Brain (organoid and tissue), 16 donors: ENCODE measurements at places on chromosomes 16 and 17. TPM values are rescaled to one million over a fixed set of nuclear protein-coding genes. Genes with fewer than 3 reads are reported as not detected.

Gene TBC1D3K
- not detected for polyA plus RNA-seq

- DNase-seq, result no peak
These were observed 20.8 kb upstream of the NXPH3 start for GRCh38 chr17:49554694-49555494.

DNA sequence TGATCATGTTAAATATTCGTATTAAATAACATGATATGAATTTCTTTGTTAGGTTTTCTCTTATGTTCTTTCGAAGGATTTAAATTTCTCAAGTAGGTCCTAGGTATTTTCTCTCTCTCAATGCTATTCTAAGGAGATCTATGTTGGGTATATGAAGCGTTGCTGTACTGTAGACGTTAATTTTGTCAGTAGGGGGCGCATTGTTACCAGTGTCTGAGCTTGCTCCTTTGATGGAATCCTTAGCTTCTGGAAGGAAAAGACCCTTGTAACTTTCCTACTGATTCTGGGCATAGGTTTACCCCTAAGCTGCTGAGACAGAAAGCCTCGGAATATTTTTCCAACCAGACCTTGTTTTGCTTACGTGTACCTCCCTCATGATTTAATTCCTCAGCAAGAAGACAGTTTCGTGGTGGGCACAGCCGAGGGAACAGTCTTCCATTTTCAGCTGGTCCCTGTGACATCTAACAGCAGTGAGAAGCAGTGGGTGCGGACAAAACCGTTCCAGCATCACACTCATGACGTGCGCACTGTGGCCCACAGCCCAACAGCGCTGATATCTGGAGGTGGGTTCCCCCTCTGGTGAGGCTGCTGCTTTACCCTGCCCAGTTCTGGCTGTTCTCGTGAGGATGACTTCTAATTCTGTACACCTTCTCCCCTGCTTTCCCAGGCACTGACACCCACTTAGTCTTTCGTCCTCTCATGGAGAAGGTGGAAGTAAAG, 17.9 kb downstream of the UTP4 start:
- peak; percentile 90 for DNase-seq

- no peak for DNase-seq
These were observed 81.4 kb downstream of the ABCC6 start for GRCh38 chr16:16141784-16142396.

DNA sequence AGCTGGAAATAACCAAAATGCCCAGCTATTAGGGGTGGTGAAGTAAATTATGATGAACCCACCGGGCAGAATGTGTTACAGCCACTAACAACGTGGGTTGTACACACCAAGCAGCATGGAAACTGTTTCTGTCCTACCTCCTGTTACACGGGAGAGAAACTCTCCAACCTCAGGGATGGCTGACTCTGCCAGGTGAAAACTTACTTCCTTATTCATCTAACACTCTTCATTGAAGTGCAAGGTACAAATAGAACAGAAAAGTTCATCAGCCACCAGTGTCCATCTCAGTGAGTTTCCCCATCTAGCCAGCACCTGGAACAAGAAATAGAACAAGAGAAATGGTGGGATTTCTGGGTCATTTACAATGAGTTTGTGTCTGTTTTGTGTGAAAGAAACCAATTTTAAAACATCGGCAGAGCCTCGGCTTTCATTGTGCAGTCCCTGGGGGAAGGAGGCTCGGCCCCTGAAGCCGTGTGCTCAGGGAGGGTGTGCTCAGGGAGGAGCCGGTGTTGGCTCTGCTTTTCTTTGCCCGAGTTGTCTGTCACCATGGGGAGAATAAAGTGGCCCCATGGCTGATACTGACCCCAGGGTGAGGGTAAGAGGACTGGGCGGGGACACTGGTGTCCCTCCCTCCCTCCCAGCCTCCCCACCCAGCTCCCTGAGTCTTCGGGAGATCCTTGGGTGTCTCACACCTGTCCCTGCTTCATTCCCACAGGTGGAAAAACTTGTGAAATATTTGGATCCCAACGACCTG, 39.8 kb downstream of the RAB11FIP4 start:
- no peak for DNase-seq

Gene HOXB5
- polyA plus RNA-seq, result 234 TPM

Gene CAVIN1
- polyA plus RNA-seq, result 36.9 TPM

Gene GRB2
- polyA plus RNA-seq, result 132 TPM

- DNase-seq, result peak; percentile 87
These were observed 34.7 kb downstream of the GINS3 start for GRCh38 chr16:58426966-58427365.

DNA sequence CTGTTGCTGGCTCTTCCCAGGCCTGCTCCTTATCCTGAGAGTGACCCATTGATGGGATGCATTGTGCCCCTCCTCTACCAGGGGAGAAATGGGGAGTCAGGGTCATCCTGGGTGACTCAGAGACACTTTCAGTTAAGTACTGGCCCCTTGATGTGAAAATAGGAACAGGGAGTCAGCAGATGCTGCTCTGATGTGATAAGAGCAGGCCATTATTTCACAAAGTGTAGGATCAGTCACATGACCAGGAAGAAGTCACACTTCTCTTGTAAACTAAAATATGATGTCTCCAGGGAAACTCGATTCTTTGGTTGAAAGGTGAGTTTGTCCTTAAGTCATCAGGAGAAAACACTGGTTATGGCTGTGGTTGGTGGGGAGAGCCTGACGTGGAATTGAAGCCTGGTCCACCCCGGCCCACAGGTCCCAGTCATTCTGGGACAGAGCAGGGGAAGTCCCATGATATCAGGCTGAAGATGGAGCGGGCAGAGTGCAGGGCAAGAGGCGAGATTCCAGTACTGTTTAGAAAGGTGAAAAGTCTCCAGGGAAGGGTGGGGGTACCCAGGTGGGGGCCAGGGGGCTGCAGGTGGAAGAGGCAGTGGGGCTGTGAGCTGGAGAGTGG, 88.6 kb upstream of the NLRP1 start:
- no peak for DNase-seq

DNA sequence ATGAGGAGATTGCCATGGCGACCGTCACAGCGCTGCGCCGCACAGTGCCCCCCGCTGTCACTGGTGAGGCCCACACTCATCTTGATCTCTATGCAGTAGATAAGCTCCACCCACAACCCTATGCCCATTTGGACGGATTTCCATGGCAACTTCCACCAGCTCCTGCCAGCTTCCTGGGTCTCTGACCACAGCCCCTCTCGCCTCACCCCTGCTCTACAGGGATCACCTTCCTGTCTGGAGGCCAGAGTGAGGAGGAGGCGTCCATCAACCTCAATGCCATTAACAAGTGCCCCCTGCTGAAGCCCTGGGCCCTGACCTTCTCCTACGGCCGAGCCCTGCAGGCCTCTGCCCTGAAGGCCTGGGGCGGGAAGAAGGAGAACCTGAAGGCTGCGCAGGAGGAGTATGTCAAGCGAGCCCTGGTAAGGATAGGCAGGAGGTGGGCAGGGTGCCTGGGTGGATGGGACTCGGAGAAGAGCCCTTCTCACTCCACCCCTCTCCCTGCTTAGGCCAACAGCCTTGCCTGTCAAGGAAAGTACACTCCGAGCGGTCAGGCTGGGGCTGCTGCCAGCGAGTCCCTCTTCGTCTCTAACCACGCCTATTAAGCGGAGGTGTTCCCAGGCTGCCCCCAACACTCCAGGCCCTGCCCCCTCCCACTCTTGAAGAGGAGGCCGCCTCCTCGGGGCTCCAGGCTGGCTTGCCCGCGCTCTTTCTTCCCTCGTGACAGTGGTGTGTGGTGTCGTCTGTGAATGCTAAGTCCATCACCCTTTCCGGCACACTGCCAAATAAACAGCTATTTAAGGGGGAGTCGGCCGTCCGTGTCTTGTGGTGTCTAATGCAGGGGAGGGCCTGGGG, 4.3 kb downstream of the ALDOA start:
- DNase-seq, result no peak

GRCh38 chr16:71257768-71258167, 27.2 kb upstream of the HYDIN start:
- no peak for DNase-seq

Gene NPIPA2
- not detected for polyA plus RNA-seq

Gene APOBR
- polyA plus RNA-seq, result 0.90 TPM

- no peak for DNase-seq
These were observed 97.1 kb upstream of the NOL11 start for GRCh38 chr17:67620636-67621035.

GRCh38 chr17:75262112-75262606, 480 bp downstream of the MRPS7 start:
- no peak for DNase-seq

- DNase-seq, result no peak
These were observed 165.6 kb upstream of the RPH3AL start for GRCh38 chr17:518047-518735.

Gene HOXB3
- 41.6 TPM for polyA plus RNA-seq

- no peak for DNase-seq
These were observed 123.6 kb upstream of the MED13 start for GRCh38 chr17:62188713-62189112.

Gene IRF8
- 1.6 TPM for polyA plus RNA-seq

Gene TBC1D3H
- not detected for polyA plus RNA-seq

Gene SALL1
- polyA plus RNA-seq, result 21.6 TPM

Gene WNK4
- 0.80 TPM for polyA plus RNA-seq
